NCI-H1436 (cell line): ENCODE measurements at places on chromosomes 2 and 18.

GRCh38 chr2:58237741-58238140, 3.4 kb downstream of the FANCL start:
- DNase-seq, result no peak

DNA sequence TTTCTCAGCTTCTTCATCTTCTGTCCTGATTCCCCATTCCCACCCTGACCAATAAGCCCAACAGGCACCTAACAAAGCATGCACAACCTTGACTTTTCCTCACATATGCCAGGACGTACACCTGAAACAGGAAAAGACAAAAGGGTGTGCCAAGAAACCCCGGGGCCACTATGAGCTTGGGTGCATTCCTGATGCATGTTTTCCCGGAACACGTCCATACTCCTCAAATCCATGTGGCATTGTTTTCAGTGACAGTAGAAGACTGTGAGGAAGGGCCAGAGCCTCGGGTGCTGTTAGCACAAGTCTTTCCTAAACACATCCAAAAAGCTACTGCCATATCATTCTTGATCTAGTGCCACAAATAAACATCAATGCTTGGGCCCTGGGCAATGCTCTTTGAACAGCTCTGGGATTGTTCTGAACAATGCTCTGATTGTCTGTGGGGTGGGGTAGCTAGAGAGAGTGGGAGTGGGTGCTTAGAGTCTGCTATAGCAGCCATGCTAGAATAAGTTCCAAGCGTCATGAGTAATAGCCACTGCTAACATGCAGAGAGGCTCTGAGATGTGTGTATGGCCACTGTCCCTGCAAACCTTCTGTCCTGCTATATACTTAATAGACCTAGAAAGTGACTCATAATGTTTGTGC, 181.7 kb upstream of the CRIM1 start:
- no peak for DNase-seq

GRCh38 chr2:172525601-172526000, 30.3 kb upstream of the PDK1 start:
- DNase-seq, result no peak

DNA sequence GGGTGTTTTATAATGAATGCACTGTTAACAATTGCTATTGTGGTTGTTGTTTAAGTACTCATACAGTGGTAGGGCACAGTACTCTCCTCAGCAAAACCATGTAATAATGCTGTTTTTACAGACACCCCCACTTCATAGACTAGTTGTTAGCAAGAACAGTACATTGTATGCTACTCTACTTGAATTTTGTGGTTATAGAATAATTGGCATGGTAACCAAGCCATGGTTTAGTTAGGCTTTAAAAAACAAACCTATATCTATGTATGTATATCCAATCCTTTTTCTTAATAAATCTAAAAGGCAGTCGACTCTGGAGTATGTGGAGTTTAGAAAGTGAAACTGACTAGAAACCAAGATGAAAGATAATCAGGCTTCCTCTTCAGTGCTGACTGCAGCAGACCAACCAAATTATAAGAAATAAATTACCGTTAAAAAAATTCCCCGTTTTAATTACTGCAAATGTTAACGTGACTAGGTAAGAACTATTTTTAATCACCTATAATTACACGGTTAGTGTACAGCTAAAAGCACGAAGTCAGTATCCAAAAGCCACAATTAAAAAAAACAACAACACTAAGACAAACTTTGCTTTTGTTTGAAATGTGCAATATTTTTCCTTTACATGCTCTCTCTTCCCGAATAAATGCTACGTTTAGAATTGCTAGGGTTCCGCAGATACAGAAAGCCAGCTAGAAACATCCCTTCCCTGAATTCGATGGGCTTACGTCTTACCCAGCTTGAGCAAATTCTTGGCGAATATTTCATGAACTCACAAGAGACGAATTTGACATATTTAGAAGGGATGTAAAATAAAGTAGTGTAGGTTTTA, 113.3 kb upstream of the SERTAD2 start:
- no peak for DNase-seq

DNA sequence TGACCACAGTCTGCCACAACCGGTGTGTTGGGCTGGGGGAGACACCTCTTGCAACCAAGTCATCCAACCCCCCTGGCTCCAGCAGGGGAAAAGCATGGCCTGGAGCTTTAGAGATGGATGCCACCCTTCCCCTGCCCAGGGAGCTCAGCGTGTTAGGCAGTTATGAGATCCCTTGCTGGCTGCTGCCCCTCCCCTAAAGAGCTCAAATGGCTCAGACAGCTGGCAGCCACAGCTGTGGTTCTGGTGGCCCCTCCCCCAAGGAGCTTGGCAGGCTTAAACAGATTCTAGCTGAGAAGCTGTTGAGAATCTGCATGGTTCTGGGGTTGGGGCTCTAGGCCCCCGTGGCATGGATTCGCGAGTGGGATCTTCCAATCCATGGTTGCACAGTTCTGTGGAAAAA, 64.7 kb downstream of the TEX51 start:
- DNase-seq, result no peak

DNA sequence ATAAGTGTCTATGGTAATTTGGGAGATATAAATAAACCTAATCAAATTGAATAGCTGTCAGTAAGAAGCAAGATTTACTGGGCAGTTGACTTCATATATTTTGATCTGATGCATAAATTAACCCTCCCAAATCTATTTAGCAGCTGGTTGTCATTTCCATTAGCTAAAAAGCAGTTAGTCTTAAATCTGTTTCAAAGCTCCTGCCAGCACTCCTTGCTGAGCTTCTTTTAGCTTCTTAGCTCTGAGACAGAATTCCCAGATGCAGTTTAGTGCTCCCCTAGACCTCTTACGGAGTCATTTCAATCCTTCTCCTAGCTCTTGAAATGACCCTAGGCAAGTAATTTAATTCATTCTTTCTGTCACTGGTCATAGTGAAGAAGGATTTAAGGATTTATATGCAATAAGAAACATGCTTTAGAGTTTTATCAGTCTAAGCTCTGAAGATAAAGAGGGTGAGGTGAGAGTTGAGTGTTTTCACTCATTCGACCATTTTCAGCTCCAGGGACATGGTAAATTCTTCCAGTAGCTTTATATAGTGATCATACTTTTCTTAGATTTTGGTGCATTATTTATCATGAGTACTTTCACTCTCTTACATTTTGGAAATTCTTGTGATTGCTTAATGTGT, 98.9 kb downstream of the PHLPP1 start:
- DNase-seq, result no peak

DNA sequence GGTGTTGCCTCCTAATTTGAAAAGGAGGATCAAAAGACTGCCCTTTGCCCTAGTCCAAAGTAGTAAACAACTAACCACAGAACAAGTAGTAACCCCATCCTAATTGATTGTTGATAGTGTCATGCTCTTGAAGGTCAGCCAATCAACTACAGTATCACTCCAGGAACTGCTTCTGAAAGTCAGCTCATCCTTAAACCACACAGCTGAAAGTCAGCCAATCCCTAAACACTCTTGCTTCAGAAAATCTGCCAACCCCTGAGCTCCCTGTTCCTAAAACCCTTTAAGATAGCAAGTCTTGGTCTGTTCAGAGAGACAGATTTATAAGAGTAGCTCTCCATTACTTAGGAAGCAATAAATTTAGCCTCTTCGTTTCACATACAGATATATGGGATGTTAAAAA, 51.6 kb upstream of the CPO start:
- no peak for DNase-seq

DNA sequence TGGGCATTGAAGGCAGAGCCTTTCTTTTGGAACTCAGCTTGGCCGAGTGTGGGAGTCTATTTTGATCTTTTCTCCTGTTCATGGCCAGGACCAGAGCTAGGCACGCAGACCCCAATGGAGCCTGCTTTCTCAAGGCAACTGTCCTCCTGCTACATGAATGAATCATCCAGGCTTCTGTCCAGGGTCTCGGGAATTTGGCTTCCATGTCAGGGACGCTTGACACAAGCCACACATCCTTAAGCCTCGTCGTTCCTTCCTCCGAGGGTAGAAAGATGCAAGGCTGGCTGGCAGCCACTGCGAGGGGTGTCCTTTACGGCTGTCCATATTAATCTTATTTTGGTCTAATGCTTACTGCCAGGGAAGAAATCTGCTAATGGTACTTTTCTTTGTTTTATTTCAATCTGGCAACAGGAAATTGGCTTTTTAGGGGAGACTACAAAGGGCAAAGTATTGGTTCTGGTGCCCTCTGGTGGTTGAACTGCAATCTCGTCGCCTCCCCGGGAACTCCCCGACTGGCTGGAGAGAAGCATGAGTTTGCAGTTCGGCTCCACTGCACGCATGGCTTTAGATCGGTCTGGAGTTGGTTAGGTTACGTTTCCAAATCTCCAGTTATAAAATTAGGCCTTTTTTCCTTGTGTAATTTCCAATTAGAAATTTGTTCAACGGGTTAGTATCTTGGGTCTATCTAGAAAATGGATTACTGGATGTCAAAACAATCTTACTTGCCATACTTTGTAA, 135.2 kb downstream of the ALPK2 start:
- DNase-seq, result peak; percentile 48

DNA sequence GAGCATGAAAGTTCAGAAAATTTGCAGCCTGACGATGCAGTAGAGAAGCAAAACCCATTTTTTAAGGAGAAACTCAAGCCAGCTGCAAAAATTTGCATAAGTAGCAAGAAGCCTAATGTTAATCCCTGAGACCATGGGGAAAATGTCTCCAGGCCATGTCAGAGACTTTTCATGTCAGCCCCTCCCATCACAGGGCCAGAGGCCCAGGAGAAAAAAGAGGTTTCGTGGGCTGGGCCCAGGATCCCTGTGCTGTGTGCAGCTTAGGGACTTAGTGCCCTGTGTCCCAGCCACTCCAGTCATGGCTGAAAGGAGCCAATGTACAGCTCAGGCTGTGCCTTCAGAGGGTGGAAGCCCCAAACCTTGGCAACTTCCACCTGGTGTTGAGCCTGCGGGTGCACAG, 533.0 kb downstream of the THSD7B start:
- no peak for DNase-seq

GRCh38 chr2:180071797-180072196, 64.7 kb upstream of the CWC22 start:
- no peak for DNase-seq

DNA sequence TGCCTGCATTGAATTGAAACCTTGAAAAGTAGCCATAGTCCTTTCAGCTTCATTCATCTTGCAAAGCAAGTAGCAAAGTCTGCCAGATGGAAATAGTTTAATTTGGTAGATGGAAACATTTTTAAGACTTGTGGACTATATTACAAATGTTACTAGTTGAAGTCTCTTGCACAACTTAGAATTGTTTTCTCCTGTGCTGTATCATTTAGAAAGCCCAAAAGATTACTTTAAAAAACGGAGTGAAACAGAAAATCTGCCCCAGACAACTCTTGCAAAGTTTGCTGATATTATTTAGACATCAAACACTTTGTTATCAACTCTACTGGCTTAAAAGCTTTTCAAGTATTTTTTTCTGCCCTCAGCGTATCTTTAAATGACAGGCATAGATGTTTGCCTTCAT, 335.0 kb downstream of the RPRM start:
- no peak for DNase-seq

GRCh38 chr18:4224031-4224704, 230.9 kb downstream of the DLGAP1 start:
- DNase-seq, result no peak

DNA sequence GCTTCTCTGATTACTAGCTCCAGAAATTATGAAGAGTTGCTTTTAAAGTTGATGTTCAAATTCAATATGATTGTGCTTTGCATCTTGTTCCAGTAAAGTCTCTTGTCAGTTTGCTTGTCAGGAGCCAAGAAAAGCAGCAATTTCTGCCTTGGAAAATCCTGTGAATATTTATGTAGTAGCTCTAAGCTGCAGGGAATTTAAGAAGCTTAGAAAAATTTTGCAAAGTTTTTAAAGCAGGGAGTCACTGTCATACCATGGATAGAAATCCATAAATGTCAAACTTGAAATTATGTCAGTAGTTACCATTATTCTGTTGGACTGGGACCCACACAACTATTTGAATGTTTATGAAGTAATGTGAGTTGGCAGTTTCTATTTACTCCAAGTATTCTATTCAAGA, 169.3 kb downstream of the TMEM200C start:
- DNase-seq, result no peak

GRCh38 chr2:3413697-3414096, 34.2 kb downstream of the TRAPPC12 start:
- peak; percentile 9 for DNase-seq

GRCh38 chr18:49342690-49343089, 117.8 kb downstream of the DYM start:
- no peak for DNase-seq

- no peak for DNase-seq
These were observed 45.4 kb upstream of the ASB18 start for GRCh38 chr2:236309669-236310029.

GRCh38 chr2:36530178-36530982, 67.6 kb downstream of the FEZ2 start:
- DNase-seq, result no peak

DNA sequence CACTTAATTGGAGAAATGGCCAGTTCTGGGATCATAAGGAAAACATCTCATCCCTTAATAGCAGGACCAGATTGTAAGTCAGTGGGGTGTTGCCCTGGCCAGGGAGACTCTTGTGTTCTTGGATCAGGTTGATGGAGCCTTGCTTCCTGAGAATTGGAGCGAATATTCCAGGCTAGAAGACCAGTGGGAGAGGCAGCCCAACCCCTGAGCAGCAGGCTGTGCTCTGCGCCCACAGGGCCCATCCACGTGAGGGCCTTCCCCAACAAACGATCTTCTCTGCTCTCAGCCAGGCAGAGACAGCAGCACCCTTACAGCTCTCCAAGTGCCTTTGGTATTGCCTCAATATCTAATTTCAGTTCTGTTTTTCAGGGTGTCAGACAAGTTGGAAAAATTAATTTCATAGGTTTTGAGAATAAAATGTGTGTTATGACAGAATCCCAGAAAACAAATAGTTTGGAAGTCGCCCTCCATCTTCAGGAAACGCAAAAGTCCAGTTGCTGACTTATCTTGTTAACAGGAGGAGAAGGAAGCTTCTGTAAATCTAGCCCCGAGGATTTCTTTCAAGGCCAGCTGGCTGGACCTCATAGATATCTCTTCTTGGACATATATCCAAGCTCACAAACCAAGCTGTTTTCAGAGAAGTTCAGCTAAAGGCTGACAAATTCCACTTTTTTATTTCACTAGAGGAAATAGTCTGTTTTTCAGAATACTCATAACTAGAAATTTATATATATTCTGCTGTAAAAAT, 105.5 kb downstream of the COPS8 start:
- no peak for DNase-seq

DNA sequence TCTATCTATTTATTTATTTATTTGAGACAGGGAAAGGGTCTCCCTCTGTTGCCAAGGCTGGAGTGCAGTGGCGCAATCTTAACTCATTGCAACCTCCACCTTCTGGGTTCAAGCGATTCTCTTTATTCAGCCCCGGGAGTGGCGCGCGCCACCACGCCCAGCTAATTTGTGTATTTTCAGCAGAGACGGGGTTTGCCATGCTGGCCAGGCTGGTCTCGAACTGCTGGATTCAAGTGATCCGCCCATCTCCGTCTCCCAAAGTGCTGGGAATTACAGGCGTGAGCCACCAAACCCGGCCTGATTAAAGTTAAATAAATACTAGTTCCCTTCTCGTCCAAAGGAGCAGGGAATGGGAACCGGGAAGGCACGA, 4.2 kb upstream of the CTDSP1 start:
- DNase-seq, result no peak

GRCh38 chr2:1708476-1709334, 35.6 kb downstream of the PXDN start:
- DNase-seq, result no peak
